ENCODE measurements at places on chromosomes 4 and X. TPM values are rescaled to one million over a fixed set of nuclear protein-coding genes. Genes with fewer than 3 reads are reported as not detected.

Gene DCAF4L1
- total RNA-seq = 0.46 TPM

Gene SPRY1
- total RNA-seq = 50.9 TPM

DNA sequence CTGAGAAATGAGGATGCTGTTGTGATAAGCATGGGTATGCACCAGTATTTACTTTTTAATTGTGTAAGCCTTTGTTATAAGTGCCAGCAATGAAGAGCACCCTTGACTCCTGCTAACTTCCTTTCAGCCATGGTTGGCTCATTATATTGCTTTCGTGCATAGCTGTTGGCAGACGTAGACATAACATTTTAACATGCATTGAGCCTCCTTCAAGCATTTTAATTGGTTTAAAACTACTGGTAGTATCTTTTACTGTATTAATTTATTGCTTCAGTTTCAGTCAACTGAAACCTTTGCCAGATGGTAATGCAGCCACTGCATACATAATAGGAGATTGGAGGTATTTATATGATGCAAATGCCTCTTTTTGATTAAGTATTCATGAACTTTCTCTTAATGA lies 1285.4 kb downstream of the PCDH18 start:
- DNase-seq = no peak

Gene GPR143
- total RNA-seq = not detected

Gene GPRASP3
- total RNA-seq = 5.7 TPM

DNA sequence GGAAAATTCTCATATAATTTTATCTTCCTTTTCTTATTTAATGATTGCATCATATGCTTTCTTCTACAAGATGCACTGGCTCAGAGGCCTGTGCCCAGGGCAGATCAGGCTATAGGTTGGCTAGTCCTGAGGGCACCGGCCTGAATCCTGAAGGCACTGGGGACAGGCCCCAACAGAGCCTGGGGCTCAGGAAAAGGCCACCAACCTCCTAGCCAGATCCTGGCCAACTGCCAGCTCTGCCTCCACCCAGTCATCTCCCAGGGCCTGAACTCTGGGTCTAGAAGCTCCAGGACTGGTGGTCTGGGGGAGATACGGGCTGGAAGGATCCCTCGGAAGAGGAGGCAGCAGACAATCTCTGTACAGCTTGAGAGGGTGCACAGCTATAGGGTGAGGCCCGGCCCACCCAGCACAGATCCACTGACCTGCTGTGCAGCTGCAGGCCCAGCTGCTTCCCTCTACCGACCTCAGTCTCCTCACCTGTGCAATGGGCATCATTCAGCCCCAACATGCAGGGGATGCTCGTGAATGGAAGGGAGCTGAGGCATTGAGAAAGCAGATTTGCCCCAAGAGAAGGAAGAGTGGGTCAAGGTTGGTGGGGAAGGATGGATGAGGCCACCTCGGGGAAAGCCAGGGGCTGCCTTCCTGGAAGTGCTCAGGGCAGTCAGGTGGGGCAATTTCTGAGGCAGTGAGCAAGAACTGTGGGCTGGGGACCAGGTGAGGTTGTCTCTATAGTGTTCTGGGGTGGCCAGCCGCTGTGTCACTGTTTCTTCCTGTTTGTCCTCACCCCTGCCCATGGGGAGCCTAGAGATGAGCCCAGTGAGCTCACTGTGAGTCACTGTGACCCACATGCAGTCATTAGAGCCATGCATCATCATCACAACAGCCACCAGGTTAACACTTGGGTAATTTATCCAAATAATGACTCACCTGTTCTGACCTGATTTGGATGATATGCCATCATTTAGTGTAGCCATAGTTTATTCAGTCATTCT lies 22.4 kb upstream of the XAGE2 start:
- DNase-seq = no peak

- DNase-seq = no peak
Observed at GRCh38 chr4:29558789-29559188, 1161.4 kb upstream of the PCDH7 start.

- DNase-seq = no peak
Observed at GRCh38 chr4:145481942-145482208, 222 bp downstream of the SMAD1 start.

DNA sequence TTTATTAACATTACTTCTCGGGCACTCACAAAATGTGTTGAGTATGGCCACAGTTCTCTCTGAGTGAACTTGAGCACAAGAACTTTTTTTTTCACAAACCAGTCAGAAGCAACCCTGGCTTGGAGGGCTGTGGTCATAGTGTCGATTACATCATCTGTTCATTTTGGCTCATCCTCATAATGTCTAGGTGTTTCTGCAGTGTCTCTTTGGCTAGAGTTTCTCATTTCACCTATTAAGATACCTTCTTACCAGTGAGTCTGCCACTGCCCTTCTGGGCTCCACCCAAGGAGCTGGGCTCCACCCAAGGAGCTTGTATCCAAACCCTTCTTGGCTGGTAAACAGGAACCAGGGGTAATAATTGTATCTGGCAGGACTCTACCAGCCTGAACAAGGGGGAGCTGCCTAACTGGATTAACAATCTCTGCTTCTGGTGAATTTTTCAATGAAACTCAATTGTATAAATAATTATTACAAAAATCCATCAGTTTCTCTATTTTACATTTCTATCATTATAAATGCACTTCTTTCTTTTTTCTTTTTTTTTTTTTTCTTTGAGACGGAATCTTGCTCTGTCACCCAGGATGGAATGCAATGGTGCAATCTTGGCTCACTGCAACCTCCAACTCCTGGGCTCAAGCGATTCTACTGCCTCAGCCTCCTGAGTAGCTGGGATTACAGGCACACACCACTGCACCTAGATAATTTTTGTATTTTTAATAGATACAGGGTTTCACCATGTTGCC lies 667.7 kb upstream of the SLIT2 start:
- no peak for DNase-seq

GRCh38 chr4:185276036-185276435 lies 66.6 kb downstream of the SNX25 start:
- no peak for DNase-seq

Gene IL21
- total RNA-seq = not detected

- DNase-seq = no peak
Observed at GRCh38 chr4:73021634-73022033, 47.9 kb downstream of the COX18 start.

GRCh38 chrX:47456080-47456479 lies 26.9 kb downstream of the ZNF41 start:
- DNase-seq = no peak

Gene TCEAL2
- 1.3 TPM for total RNA-seq

DNA sequence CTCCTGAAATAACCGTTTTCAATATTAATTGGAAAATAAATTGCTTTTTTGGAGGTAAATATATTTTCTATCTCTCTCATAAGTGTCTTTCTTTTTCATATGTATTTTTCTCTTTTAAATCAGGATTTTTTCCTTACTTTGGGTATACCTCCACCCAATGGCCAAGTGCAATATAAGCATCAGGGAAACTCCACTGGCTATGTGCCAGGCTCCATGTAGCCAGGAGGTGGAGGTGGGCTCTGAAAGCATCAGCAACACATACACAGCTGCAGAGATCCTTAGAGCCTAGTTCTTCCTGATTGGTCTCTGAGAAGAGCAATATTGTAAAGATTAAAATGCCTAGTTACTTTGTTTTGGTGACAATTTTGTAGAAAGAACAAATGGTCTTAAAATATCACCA lies 3.4 kb downstream of the GABRA2 start:
- no peak for DNase-seq

Gene SPANXN3
- not detected for total RNA-seq

DNA sequence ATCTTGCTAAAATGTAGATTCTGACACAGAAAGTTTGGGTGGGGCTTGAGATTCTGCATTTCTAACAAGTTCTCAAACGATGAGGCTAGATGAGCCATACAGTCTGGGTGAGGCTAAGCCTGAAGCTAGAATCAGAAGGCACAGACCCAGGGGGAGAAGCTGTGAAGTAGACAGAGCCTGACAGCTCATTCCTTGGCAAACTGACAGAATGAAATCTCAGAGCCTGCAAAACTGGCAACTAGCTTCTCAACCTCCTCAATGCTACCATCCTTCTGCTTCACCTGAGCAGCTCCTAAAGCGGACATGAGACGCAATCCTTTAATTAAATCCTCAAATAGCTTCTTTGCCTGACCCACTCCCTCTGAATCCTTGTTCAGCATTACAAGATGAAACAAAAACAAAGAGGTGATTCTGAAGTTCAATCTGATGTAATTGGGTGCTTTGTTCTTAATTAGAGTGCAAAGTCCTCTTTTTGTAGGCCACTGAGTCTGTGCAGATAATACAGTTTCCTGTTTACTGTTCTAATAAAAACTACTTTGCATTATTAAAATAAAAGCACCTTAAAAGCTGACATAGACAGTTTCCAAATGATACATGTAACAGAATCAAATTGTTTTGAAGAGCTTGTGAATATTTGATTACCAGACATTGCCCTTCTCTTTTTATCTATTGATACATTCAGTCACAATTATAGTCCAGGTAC lies 71.0 kb upstream of the BMP2K start:
- no peak for DNase-seq

Gene ZNF141
- 8.5 TPM for total RNA-seq
